ENCODE measurements at places on chromosomes 2 and 18.

DNA sequence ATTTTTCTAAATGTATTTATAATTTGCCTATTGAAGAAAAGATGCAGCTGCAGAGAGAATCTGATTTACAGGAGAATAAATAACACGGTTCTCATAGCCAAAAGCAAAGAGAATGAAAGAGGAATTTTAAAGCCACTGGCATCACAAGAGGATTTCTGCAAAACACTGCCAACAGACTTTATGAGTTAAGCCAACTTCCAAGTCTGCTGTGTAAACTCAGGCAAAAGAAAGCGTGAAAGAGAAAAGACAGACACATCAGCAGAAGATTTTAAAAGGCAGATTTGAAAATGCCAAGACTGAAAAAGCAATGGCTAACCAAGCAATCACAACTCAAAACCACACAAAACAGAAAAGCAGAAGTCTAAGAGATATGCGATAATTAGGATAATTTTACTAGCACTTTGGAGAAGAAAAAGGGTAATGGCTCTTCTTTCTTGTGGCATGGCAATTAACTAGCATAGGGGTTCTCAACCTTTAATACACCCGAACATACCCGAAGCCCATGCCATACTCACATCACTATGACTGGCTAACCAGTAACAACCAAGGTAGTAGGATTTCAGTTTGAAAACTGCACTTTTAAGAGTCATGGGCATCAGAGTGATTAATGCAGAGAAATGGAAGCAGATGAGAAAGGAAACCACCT lies 4.9 kb downstream of the DARS1 start:
- no peak for DNase-seq

DNA sequence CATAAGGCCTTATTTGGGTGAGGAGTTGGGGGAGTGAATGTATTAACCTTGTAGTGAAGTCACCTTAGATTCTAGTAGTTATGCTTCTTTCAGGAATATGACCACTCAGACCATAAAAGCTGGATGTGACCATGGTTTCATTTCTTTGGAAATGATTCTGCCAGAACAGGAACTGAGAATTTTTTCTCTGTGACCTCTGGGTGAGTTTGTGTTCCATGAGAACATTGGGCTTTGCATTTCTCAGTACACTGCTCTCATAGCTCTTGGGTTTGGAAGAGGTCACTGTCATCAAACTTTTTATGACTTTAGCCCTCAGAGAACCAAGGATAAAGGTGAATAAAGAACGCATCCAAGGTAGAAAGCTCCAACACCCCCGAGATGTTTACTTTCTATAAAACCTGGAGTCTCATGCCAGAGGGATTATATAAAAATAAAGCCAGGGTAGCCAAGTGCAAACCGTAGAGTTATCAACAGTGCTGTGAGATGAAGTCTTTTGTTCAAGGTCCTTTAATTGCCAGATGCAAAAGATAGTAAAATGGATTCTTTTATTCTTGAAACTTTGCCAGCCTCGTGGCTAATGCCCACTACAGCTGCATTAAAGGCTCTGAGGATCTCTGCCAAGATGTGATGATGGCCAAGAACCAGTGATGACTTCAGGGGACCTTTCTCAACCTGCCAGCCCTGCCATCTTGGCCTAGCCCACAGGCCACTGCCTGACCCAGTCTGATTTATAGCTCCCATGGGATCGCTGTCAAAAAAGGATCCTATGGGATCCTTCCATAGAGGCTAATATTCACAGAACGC lies 27.8 kb upstream of the MAT2A start:
- DNase-seq, result no peak

DNA sequence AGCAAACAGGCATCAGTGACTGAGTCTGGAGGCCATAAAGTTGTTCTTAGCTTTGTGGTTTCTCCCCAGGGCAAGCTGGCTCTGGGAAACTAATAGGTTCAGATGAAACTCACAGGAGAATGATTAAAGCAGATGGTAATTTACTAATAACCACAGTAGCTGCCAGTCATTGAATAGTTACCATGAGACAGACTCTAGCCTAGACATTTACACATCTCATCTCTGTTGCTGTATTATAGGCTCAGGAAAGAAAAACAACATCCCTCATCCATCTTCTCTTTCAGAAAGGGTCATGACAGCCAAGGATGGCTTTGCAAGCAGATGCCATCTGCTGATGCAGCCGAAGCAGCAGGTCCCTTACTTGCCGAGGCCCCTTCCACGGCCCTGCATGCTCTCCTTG lies 314.0 kb upstream of the ID2 start:
- no peak for DNase-seq

GRCh38 chr2:222844323-222844722 lies 16.5 kb upstream of the ACSL3 start:
- no peak for DNase-seq

All from hindlimb muscle (tissue), 1 donor.